ENCODE measurements at places on chromosomes 2 and 18. TPM values are rescaled to one million over a fixed set of nuclear protein-coding genes. Genes with fewer than 3 reads are reported as not detected.

Gene CNNM3
- 14.6 TPM for polyA plus RNA-seq

GRCh38 chr18:41972067-41972925 lies 17.3 kb downstream of the PIK3C3 start:
- no peak for DNase-seq

Gene POTEC
- polyA plus RNA-seq: not detected

Gene CHRNG
- polyA plus RNA-seq: not detected

DNA sequence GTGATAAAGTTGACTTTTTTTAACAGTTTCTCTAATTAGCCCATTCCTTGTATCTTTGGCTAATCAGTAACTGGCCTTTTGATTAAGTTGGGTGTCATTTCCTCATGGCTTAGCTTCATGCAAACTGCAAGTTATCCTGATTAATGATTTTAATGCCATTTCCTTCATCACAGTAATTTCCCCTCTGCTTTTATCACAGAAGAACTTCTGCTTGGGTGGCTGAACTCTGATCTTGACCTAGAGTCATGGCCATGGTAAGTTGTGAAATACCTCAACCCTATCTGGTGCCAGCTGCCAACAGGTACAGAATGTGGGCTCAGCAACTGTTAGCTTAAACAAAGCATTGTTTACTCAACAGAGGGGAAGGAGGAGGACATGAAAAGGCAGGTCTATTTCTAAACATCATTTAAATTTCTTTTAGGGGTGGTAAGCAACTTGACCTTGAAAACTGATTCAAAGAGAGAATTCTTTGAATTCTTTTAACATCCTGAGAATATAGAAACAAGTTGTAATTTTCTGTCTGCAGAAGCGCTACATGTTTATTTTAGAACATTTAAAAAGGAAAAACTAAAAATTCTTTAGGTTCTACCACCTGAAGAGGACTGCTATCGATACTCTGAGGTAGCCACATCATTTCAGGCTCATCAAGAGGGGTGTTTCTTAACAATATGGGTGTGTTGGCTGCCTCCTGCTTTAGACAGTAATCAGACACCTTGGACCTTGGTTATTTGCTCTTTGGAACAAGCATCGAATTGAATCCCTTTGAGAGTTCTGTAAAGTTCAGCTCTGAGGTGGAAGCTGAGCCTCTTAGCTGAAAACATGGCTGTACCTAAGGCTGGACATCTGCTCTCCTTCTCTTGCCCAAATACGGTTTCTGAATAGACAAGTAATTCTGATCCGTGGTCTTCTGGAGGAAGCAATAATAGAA lies 39.7 kb downstream of the ANXA4 start:
- DNase-seq: no peak

Gene ABCB6
- 54.8 TPM for polyA plus RNA-seq

GRCh38 chr2:206718296-206718695 lies at the start of gene DYTN:
TSS of gene DYTN (minus strand) at chr2:206718396. CDS start at chr2:206718279, 117 bp downstream.
- no peak for DNase-seq

Gene GPBAR1
- 19.3 TPM for polyA plus RNA-seq

DNA sequence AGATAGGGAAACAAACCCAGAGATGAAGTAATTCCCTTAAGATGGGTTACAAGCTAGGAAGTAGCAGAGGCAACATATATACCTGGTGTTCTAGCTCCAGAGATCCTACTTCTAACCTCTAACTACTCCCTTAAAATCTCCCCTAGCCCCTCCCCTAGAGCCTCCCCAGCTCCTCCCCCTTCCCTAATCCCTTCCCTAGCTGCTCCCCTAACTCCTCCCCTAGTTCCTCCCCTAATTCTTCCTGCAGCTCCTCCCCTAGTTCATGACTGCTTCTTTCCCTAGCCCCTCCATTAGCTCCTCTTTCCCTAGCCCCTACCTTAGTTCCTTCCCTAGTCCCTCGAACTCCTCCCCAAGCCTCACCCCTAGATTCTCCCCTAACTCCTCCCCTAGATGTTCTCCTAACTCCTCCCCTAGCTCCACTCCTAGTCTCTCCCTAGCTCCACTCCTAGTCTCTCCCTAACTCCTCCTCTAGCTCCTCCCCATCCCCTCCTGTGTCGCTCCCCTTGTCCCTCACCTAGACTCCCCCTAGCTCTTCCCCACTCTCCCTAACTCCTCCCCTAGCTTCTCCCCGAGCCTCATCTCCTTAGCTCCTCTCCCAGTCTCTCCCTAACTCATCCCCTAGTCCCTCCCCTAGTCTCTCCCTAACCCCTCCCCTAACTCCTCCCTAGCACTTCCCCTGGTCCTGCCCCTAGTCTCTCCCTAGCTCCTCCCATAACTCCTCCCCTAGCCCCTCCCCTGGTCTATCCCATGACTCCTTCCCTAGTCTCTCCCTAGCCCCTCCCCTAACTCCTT lies 108.9 kb downstream of the CD226 start:
- DNase-seq: no peak

GRCh38 chr18:61803393-61803792 lies 89.4 kb downstream of the RNF152 start:
- no peak for DNase-seq

Gene RNF152
- 3.4 TPM for polyA plus RNA-seq

DNA sequence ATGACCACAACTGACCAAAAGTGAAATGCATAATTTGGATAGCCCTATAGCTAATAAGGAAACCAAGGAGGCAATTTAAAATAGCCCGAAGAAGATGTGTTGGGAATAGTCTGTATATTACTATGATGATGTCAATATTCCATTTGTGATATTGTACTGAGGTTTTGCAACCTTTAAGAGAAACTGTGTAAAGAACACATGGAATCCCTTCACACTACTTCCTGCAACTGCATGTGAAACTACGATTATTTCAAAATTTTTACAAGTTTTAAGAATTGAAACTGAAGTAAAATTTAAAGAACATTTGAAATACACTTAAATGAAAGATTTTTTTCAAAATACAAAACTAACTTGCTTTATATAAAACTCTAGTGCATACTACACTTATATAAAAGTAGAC lies 504.3 kb upstream of the ID2 start:
- DNase-seq: no peak

Gene TEX44
- not detected for polyA plus RNA-seq

DNA sequence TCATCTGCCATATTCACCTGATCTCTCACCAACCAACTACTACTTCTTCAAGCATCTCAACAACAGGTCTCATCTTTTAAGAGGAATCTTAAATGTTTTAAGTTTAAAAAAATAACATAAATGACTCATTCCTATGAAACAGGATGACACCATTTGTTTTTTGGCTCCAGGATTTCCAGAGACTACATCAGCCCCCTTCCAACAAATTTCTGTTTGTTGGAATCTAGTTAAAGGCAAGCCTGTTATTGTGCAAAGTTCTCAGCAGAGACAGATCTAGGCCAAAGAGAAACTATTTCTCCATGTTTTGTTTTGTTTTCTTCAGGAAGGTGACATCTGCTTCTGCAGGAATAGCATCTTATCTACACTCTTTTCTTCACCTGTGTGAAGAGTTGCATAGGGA lies 204.8 kb upstream of the SH3BP4 start:
- no peak for DNase-seq

DNA sequence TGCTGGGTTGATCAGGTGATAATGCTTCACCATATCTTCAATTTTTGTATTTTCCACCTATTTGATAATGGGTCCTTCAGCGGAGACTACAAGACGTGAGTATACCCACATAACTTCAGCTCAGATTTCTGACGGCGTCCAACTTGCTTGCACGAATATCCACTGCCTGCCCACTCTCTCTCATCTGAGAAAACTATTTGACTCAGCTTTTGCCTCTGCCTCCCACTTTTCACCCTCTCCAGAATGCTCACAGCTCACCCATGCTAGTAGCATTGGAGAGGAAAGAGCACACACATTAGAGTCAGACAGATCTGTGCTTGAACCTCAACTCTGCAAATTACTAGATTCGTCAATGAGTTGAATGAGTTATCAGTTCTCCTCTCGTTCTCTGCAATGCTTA lies 166.8 kb downstream of the BCL2 start:
- no peak for DNase-seq

DNA sequence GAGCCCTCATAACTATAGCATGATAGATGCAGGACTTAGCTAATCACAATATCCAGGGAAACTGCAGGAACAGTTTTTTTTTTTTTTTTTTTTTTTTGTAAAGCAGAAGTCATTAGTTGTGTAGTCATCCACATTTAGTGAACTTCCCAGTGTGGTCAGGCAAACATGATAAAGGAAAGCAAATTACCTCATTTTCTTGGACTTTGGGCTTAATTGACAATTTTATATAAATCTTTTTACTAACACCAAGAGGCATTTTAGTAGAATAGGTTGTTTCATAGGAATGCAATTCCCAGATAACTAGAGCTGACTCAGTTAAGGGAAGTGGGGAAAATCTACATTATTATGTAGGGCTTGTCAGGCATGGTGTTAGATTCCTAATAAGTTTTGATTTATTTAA lies 142.7 kb upstream of the GCFC2 start:
- DNase-seq: no peak

DNA sequence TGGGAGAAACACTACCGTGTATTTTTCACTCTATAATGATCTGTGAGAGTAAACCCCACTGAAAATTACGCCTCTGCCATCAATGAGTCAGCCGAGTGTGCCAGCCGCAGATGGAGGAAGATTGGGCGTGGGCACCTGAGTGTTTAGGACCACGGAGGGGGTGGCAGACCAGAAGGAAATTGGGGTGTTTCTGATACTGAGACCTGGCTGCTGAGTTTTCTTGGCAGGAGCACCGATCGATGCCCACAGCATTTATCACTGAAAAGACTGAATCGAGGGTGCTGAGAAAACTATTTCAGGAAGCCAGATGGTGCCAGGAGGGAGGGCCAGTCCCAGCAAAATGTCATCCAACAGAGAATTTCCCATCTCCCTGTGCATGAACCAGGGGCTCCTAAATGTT lies 91.9 kb upstream of the TPO start:
- no peak for DNase-seq

DNA sequence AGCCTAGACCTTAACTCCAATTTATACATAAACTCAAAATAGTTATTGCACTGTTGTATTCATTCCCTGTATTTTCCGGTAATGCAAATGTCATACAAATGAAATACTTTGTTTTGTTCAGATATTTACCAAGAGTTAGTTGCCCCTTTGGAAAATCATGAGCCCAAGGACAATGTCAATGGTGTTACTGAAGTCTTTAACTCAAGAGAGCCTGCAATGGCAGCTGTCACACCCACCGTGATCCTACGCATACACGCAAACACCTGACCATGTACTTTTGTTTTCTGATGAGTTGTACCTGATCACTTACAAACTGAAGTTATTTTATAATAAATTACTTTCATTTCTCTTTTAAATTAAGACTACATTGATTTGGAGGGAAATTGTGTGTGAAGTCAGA lies 11.7 kb upstream of the WIPF1 start:
- no peak for DNase-seq

- no peak for DNase-seq
Measured at GRCh38 chr2:173763641-173764040, 201.5 kb downstream of the SP3 start.

Gene RASGRP3
- 2.3 TPM for polyA plus RNA-seq

All from urinary bladder (tissue), 4 donors.